Peyer's patch (tissue), 4 donors: ENCODE measurements at places on chromosomes 5 and 9. TPM values are rescaled to one million over a fixed set of nuclear protein-coding genes. Genes with fewer than 3 reads are reported as not detected.

Gene SIT1
- not detected for total RNA-seq

Gene PIP5KL1
- not detected for total RNA-seq

DNA sequence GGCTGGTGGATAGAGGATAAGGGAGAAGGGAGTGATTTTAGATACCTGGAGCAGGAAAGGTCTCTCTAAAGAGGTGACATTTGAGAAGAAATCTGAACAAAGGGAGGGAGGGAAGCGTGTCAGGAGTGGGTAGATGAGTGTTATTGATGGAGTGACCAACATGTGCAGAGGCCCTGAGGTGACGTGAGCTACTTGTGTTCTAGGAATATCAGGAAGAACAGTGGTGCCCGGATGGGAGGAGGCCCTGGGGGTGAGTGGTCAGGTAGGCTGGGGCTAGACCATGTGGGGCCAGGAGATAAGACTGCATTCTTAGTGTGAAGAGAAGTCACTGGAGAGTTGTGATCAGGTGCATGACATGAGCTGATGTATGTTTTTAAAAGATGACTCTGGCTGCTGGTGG, 256.2 kb downstream of the ARHGAP26 start:
- no peak overlapping the region for H3K4me3 ChIP-seq
- H3K36me3 ChIP-seq: no peaks in the 10 kb centered on the region
- H3K4me1 ChIP-seq: no peaks in the 10 kb centered on the region
- no peak overlapping the region for H3K27ac ChIP-seq

Gene PCDHB15
- total RNA-seq: not detected

DNA sequence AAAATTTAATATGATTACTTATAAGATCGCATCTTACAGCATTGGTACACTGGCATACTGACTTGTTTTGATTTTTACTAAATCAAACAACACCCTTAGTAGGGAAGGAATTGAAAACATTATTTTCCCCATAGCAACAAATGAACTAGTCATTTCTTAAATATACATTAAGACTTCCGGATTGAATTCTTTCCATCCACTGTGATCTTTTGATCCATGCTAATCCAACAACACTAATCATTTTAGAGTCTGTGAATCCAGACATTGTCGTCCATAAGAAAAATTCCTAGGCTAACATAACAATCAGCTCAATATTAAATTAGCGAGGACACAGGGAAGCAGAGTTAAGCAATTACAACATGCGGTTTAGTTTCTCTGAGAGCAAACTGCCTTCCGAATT, 21.6 kb upstream of the ERAP1 start:
- no peak overlapping the region for H3K4me3 ChIP-seq
- H3K27me3 ChIP-seq: no peaks in the 10 kb centered on the region
- no peak overlapping the region for H3K27ac ChIP-seq

GRCh38 chr5:52886206-52886605, 98.5 kb downstream of the ITGA1 start:
- no peak overlapping the region for H3K27ac ChIP-seq
- H3K4me1 ChIP-seq: no peaks in the 10 kb centered on the region
- H3K4me3 ChIP-seq: no peak overlapping the region
- no peak for DNase-seq

- no peaks in the 10 kb centered on the region for H3K4me1 ChIP-seq
- no peak for DNase-seq
- no peak overlapping the region for H3K27ac ChIP-seq
- H3K4me3 ChIP-seq: no peak overlapping the region
- H3K27me3 ChIP-seq: no peaks in the 10 kb centered on the region
These were observed 8.5 kb downstream of the BAAT start for GRCh38 chr9:101376111-101376848.

Gene INSYN2B
- total RNA-seq: not detected

Gene AGXT2
- not detected for total RNA-seq

GRCh38 chr9:125732562-125732961, 14.6 kb upstream of the PBX3 start:
- H3K4me3 ChIP-seq: no peak overlapping the region
- H3K4me1 ChIP-seq: no peaks in the 10 kb centered on the region
- no peaks in the 10 kb centered on the region for H3K36me3 ChIP-seq
- no peak for DNase-seq
- H3K27ac ChIP-seq: no peak overlapping the region
- no peaks in the 10 kb centered on the region for H3K27me3 ChIP-seq

- H3K4me1 ChIP-seq: no peaks in the 10 kb centered on the region
- H3K36me3 ChIP-seq: no peaks in the 10 kb centered on the region
- no peaks in the 10 kb centered on the region for H3K27me3 ChIP-seq
These were observed 131.5 kb downstream of the ARHGAP26 start for GRCh38 chr5:142901476-142902185.

- H3K4me3 ChIP-seq: no peak overlapping the region
- no peak for DNase-seq
- H3K4me1 ChIP-seq: no peaks in the 10 kb centered on the region
- no peaks in the 10 kb centered on the region for H3K36me3 ChIP-seq
These were observed 5.3 kb downstream of the PRXL2C start for GRCh38 chr9:96649620-96650324.

Gene TAS2R1
- not detected for total RNA-seq

DNA sequence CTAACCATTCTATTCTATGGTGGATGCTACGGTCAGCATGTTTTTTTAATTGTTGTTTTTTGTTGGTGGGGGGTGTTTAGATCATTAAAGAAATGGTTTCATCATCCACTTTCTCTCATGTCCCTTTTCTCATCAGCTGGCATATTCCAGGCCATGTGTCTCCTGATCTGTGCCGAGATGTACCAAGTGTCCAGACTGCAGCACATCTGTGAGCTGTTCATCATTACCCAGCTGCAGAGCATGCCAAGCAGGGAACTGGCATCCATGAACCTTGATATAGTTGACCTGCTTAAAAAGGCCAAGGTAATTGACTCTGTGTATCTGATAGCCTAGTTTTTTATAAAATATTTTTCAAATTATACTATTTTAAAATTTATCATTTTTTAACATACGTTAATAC, 38.9 kb downstream of the GLRX start:
- no peak for DNase-seq
- H3K4me1 ChIP-seq: no peaks in the 10 kb centered on the region
- no peak overlapping the region for H3K27ac ChIP-seq
- no peaks in the 10 kb centered on the region for H3K27me3 ChIP-seq

Gene SMIM33
- total RNA-seq: 1.2 TPM

GRCh38 chr9:133509179-133510083, 15.3 kb downstream of the MYMK start:
- no peaks in the 10 kb centered on the region for H3K36me3 ChIP-seq
- H3K27ac ChIP-seq: no peak overlapping the region
- H3K4me1 ChIP-seq: no peaks in the 10 kb centered on the region
- H3K4me3 ChIP-seq: no peak overlapping the region

DNA sequence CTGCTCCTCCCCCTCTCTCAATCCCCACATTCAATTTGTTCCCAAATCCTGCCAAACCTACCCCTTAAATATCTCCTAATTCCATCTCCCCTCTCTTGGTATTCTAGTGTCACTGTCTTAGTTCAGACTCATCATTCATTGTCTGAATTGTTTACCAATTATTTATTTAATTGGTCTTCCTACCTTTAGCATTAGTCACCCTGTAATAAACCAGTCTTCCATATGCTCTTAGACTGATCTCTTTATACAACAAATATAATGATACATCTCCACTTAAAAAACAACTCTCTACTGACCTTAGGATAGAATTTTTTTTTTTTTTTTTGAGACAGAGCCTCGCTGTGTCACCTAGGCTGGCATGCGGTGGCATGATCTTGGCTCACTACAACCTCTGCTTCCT, 51.4 kb downstream of the RFK start:
- H3K36me3 ChIP-seq: no peaks in the 10 kb centered on the region
- H3K27me3 ChIP-seq: no peaks in the 10 kb centered on the region
- no peak overlapping the region for H3K27ac ChIP-seq
- no peak overlapping the region for H3K4me3 ChIP-seq

DNA sequence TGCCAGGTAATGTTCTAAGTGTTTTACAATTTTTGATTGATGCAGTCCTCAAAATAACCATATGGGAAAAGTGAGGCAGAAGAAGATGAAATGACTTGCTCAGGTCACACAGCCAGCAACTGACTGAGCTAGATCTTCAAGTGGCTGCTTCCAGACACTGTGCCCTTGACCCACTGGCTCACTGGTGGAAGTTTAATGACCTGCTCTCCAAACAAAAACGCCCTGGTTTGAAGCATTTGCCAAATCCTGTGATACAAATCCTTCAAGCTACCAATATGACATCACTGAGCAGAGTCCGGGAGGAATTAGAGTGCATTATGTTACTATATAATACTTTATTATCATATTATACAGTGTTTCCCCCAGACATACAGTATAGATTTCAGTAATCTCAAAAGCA, 459.4 kb downstream of the GADD45G start:
- H3K27ac ChIP-seq: no peak overlapping the region
- H3K4me3 ChIP-seq: no peak overlapping the region
- H3K27me3 ChIP-seq: no peaks in the 10 kb centered on the region

DNA sequence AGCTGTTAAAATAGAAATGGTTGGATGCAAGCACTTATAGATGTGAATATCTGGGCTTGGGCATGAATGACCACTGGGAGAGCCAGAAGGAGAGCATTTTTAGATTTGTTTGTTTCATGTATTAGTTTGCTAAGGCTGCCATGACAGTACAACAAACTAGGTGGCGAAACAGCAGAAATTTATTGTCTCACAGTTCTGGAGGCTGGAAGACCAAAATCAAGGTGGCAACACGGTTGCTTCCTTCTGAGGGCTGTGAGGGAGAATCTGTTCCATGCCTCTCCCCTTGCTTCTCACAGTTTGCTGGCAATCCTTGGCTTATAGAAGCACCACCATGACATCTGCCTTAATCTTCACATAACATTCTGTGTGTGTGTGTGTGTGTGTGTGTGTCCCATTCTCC, 20.2 kb upstream of the CDC23 start:
- no peak overlapping the region for H3K4me3 ChIP-seq
- H3K4me1 ChIP-seq: no peaks in the 10 kb centered on the region
- H3K27ac ChIP-seq: no peak overlapping the region

- no peak overlapping the region for H3K27ac ChIP-seq
- peaks cover 4% of the 10 kb centered on the region for H3K4me1 ChIP-seq
- H3K27me3 ChIP-seq: no peaks in the 10 kb centered on the region
- no peak for DNase-seq
These were observed 471.3 kb downstream of the TMEM232 start for GRCh38 chr5:110255194-110255593.

- H3K36me3 ChIP-seq: no peaks in the 10 kb centered on the region
- H3K4me3 ChIP-seq: no peak overlapping the region
- no peaks in the 10 kb centered on the region for H3K27me3 ChIP-seq
- H3K27ac ChIP-seq: no peak overlapping the region
These were observed 4.3 kb upstream of the AFAP1L1 start for GRCh38 chr5:149267241-149267973.

DNA sequence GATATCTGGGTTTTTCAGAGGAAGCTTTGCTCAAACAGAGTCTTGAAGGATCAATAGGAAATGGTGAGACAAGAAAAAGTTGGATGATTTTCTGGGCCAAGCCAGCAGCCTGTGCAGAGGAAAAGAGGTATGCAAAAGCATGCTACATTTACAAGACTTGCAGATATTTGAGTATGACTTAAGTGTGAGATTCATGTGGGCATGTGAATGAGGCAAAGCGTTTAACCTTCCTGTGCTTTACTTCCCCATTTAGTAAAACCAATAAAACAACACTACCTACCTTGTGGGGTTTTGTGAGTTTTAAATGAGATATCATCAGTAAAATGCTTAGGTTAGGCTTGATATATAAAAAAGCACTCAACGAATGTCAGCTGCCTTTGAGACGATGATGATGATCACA, 58.1 kb downstream of the PIP5K1B start:
- H3K27ac ChIP-seq: no peak overlapping the region
- H3K27me3 ChIP-seq: no peaks in the 10 kb centered on the region
- H3K4me1 ChIP-seq: no peaks in the 10 kb centered on the region
- H3K36me3 ChIP-seq: no peaks in the 10 kb centered on the region
- no peak for DNase-seq
- no peak overlapping the region for H3K4me3 ChIP-seq

- no peak overlapping the region for H3K4me3 ChIP-seq
- H3K36me3 ChIP-seq: peaks cover 18% of the 10 kb centered on the region
- H3K4me1 ChIP-seq: peaks cover 25% of the 10 kb centered on the region
- no peak overlapping the region for H3K27ac ChIP-seq
- no peaks in the 10 kb centered on the region for H3K27me3 ChIP-seq
These were observed 6.1 kb downstream of the TMEM250 start for GRCh38 chr9:136112541-136112940.

DNA sequence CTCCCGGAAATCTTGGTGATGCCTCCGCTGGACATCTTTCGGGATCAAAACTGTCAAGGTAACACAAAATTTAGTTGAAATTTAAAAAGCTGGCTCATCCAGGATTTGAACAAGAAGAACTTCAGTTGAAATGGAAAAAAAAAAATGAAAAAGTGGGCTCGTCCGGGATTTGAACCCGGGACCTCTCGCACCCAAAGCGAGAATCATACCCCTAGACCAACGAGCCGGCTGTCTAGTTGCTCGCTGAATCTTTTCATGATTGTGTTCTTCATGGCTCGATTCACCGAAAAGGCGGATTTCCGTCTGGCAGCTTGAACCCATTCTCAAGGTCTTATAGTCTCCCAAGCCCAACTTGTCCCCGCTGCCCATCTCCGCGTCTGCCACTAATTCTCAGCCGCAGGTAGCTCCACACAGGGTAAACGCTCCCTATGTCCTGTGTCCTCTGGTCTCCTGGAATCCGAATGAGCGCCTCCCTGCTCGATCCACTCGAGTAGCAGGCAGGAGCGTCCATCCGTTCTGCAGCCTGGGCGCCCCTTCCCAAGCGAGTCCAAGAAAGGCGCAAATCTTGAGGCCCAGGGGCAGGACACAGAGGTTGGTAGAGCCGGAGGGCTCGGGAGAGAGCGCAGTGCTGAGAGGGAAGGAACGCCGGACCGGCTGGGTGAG, 16.2 kb downstream of the TRIM7 start:
- peaks cover 4% of the 10 kb centered on the region for H3K4me1 ChIP-seq
- no peaks in the 10 kb centered on the region for H3K36me3 ChIP-seq
- H3K27ac ChIP-seq: peak overlapping the region; percentile 77
- peak overlapping the region; percentile 88 for H3K4me3 ChIP-seq
- no peaks in the 10 kb centered on the region for H3K27me3 ChIP-seq
- DNase-seq: peak; percentile 91

Gene SLC36A1
- total RNA-seq: 171 TPM

DNA sequence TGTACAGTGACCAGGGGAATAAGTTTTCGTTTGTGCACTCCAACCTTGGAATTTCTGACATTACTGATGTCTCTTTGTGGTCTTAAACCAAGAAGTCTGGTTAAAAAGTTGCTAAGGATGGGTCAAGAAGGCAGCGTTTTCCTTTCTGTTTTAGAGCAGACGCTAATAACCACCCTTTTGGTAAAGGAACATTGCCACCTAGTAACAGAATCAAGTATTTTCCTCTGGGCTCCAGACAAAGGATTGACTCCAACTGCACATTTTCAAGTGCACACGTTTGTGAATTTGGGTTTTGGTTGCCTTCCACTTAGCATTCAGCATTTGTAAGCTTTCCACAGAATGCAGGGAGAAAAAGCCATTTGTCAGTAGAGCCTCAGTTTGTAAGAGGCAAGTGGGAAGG, 22.2 kb upstream of the CEP78 start:
- H3K27ac ChIP-seq: no peak overlapping the region
- no peaks in the 10 kb centered on the region for H3K27me3 ChIP-seq
- no peaks in the 10 kb centered on the region for H3K4me1 ChIP-seq
- no peak overlapping the region for H3K4me3 ChIP-seq

Gene TMCO6
- total RNA-seq: 29.1 TPM

Gene SEMA5A
- 11.6 TPM for total RNA-seq
